ENCODE measurements at places on chromosomes 2 and 18.

DNA sequence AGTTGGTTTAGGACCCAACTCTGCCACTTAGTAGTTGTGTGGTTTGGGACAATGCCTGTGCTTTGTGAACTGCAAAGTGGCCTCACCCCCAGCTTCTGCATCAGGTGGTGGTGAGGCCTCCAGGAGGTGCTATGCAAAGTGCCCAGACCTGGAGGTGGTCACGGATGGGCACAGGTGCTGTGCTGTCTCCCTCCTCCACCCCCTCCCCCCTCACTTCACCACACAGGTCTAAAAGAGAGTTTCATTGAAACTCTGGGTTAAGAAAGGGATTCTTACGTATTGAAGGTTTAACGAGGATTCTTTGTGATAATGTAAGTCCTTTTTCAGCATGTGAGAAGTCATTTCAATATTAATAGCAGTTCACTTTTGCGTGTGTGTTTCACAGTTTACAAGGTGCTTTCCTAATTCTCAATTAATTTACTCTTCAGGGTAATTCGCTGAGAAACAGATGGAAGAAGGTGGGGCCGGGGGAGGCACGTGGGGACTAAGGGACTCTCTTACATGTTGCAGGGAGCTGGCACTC is 369.9 kb downstream of the LPIN1 start:
- DNase-seq, result no peak

GRCh38 chr2:191158193-191158592 is 7.4 kb upstream of the STAT4 start:
- DNase-seq, result no peak

DNA sequence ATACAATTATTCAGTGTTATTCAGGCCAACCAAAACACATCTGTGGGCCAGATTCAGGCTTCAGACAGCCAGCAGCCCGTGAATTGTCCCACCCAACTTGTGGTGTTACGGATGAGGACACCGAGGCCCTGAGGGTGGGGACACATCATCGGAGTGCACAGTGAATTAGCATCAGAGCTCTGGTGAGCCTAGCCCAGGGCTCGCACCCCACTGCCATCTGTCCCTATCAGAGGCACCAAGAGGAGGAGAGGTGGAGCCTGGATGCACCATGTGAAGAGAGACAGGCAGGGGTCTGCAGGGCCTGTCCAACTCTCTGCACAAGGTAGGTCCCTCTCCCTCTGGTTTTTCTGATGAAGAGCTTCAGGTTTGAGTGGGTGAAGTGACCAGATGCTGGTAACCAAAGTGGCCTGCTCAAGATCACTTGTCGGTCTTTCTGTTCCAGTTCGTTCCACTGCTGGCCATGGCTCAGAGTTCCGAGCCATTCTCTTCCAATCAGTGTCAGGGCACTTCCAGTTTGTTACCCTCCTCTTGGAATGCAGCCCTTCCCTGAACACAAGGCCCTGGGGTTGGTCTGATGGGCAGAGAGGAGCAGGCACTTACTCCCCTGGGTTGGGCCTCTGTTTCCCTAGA is 14.8 kb upstream of the GLI2 start:
- DNase-seq, result no peak

- no peak for DNase-seq
These were observed 97.3 kb downstream of the MMADHC start for GRCh38 chr2:149490296-149490695.

- no peak for DNase-seq
These were observed 32.6 kb upstream of the BCL11A start for GRCh38 chr2:60586081-60586480.

GRCh38 chr2:99520813-99521212 is 31.0 kb upstream of the REV1 start:
- DNase-seq, result no peak

- no peak for DNase-seq
These were observed 42.4 kb downstream of the NCKAP5 start for GRCh38 chr2:133525613-133526529.

DNA sequence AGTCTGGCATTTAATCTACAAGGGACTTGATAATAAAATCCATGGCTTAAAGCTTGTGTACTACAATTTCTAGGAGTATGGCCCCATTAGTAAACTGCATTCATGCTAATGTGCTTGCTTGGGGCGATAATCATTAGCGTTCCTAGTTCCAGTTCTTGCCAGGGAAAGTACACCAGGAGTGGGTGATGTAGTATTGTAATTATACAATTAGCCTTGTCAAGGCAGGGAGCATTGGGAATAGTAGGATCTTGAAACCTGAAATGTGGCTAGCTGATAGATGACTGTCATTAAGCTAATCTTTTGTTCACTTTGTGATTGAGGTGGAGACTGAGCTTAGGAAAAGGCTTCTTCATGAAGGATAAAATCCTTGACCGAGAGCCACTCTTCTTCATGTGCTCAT is 989.2 kb downstream of the CPS1 start:
- no peak for DNase-seq

DNA sequence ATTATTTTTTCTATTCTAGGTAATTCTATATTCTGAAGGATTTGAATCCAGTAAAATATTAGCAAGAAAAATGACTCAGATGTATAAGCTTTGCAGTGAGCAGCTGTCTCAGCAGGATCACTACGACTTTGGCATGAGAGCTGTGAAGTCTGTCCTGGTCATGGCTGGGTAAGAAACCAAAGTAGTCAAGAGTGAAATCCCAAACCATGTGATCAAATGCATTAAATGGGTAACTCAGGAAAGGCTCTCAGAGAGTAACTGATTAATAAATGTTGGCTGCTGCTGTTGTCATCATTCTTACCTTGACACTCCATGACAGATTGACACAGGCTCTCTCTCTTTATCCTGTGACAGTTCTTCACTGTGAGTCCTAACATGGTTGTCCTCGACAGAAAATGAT is 124.1 kb downstream of the DNAH6 start:
- no peak for DNase-seq

- peak; percentile 61 for DNase-seq
These were observed 2.0 kb downstream of the PHLPP1 start for GRCh38 chr18:62717169-62717924.

- DNase-seq, result no peak
These were observed 30.5 kb downstream of the ANO7 start for GRCh38 chr2:241219030-241219382.

- no peak for DNase-seq
These were observed 277.3 kb downstream of the MBD5 start for GRCh38 chr2:148298196-148298595.

DNA sequence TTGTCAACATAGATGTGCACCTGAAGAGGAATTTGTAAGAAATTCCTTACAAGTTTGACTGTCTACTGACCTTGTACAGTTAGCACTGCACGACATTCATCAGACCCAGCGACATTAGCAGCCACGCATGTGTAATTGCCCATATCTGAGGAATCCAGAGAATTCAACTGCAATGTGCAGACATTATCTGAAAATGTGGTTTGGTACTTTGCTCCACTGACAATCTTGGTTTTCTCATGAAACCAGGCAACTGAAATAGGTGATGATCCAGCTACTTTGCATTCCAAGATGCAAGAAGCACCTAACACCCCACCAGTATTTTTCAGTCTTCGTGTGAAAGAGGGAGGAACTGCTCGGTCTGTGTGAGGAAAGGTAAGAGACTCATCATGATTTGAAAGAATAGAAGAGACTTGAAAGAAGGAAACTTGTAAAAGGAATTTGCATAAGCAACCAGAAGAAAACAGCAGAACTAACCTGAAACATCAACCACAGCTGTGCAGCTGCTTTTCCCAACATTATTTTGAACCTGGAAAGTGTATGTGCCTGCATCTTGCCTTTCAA is 83.4 kb downstream of the TTN start:
- DNase-seq, result no peak

DNA sequence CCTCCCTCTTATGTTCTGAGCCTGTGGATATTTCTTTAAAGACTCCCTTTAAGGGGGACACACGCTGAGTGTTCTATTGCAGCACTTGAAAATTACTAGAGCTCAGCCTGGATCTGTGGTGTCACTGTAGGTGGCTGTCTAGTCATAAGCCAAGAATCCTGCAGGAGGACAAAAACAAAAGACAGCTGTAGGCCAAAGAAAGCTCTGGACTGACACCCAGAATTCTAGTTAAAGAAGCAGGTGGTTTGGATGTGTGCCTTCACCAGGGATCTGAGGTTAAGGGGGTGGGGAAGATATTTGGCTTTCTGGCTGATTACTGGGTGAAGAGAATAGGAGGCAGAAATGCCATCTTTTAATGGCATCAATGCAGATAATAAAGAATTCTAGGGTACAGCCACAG is 842.5 kb upstream of the NXPH2 start:
- DNase-seq, result no peak

DNA sequence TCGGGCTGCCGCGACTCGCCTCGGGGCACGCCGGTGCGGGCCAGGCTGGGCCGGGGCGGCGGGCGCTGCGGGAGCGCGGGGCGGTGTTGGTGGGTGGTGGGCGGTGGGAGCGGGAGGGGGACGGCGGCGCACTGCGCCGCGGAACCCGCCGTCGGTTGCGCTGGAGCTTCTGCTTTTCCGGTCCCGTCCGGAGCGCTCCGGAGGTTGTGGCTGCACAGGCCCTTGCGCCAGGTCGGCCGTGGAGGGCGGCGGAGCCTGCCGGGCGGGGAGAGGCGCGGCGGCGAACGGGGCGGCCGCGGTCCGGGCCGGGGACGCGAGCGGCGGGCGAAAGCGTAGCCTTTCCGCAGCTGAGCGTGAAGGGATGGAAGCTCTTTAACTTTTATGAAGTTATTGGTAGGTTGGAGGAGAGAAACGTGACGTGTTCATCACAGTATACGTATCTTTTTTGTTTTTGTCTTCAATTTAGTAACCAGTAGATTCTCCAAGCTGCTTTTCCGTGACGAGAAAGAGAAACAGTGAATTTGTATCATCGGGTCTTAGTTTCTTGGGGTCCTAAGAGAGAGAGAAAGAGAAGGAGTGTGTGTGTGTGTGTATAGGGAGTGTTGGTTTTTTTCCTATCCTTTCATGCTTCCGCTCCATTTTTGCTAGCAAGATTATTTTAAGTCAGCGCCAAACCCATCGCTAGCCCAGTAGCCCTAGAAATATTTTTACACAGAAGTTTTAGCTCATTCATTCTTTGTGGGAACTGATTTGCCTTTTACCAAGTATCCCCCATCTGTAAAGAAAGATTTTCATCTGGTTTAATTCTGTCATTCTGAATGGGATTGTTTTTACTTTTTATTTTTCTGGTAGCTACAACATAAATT is 535 bp downstream of the ATG4B start:
- no peak for DNase-seq

- no peak for DNase-seq
These were observed 42.6 kb upstream of the HPCAL1 start for GRCh38 chr2:10260130-10260529.

DNA sequence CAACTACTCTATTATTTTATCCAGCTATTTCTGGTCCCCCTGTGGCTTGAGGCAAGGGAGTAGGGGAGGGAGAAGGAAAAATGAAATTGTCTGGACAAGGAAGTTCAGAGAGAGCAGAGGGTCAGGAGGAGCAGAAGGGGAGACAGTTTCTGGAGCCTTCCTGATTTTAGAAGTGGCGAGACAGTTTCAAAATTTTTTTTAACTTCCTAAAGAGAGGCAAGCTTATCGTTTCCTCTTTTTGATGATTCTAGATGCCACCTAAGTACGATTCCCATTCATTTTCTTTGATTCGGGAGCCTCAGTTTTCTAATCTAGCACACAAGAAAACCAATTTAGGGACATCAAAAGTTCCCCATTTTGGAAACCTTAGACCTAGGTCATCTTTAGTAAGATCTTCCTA is 96.9 kb upstream of the B3GNT2 start:
- no peak for DNase-seq

DNA sequence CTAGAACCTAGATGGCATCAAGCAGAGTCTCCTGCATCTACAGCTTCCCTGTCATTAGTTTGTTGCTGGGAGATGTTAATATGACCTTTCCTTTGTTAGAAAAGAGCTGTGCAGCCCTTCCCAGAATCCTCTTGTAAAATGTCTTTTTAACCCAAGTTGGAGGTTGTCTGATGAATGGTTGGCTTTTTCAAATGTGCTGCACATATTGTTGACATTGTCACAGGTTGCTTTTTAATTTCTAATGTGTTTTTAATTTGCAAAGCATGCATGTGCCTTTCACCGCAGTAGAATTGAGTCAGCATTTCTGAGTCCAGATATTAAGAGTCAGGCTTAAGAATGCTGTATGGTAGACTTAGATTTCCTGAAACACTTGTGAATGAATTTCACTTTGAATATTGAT is 120.8 kb downstream of the GREB1L start:
- no peak for DNase-seq

- no peak for DNase-seq
These were observed 24.4 kb upstream of the ITGB6 start for GRCh38 chr2:160224507-160224906.

DNA sequence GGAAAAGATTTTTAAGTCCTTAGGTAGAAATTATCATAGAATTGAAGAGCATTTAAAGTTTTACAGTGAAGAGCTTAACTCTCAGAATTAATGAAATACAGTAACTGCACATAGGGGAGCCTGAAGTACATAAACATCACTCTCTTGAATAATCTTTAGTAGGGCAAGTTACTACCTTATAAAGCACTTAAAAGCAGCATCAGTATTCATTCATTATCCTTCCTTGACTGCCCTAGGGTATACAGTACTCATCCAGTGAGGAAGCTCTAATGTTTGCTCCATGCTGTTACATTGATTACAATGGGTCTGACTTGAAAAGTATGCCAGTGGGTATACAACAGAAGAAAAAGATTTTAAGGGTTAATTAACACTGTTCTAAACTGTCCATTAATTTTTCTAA is 66.5 kb downstream of the ATF2 start:
- no peak for DNase-seq

- DNase-seq, result no peak
These were observed 627 bp upstream of the GALR1 start for GRCh38 chr18:77248873-77249568.

DNA sequence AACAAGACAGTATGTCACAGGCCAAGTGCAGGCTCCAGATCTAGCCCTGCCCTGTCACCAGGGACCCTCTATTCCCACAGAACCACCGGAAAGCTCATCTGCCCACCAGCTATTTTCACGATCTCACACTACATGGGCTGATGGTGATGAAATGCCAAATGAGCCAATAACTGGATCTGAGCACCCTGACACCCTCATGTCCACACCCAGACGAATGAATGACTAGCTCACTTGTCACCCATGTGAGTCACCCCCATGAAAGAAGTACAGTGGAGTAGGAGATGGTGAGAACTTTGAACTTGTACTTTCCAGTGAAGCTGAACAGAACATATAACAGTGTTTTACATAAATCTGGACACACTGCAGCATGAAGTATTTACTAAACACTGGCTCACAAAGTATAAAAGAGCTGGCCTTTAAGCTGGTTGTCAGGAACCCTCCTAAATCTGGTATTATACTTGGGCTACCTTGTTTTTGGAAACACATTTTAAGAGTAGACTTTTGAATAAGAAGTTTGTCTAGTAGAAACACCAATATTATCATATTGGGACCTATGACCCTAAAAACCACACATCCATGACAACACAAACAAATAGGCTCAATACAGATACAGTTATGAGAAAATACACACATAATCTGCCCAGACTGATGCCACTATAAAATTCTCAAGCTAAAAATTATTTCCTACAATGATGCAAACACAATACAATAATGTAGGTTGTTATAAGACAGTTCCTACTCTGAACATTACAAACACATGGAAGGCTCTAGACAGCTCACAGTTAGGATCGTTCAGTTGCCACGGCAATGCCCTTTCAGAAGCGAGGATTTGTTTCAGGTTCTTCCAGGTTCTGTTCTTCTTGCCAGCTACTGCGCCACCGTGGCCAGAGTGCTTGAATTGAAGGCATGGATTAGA is 19.0 kb downstream of the INO80C start:
- DNase-seq, result peak; percentile 59

Measured in activated T-cell treated with anti-CD3 and anti-CD28 coated beads, Interleukin-2, amount 50 U/mL, for 48 hours (primary cell).